HFFc6 (cell line): ENCODE measurements at places on chromosomes 1 and 21. TPM values are rescaled to one million over a fixed set of nuclear protein-coding genes. Genes with fewer than 3 reads are reported as not detected.

RFX5 gene
- 32.8 to 36.8 TPM (median 34.7 TPM) in 3 replicates for total RNA-seq

NEK2 gene
- total RNA-seq, result 10.2 to 25.7 TPM (median 18.7 TPM) in 3 replicates

CHRNB2 gene
- total RNA-seq, result 0.05 to 0.08 TPM in 2 of 3 replicates, not detected in the other

SIPA1L2 gene
- total RNA-seq, result not detected in 3 replicates

SELE gene
- not detected in 3 replicates for total RNA-seq

S100A7 gene
- total RNA-seq, result not detected in 3 replicates
